ENCODE measurements at places on chromosomes 4 and X.

DNA sequence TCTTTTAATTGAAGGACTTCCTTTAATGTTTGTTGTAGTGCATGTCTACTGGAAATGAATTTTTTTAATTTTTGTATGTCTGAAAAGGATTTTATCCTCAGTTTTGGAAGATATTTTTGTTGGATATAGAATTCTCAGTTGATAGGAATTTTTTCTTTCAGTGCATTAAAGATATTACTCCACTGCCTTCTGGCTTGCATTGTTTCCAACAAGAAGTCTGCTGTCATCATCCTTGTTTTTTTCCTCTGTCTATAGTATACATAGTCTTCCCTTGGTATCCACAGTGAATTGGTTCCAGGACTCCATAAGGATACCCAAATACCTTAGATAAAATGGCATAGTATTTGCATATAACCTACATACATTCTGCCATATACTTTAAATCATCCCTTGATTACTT lies 33.5 kb downstream of the SCD5 start:
- DNase-seq: no peak

DNA sequence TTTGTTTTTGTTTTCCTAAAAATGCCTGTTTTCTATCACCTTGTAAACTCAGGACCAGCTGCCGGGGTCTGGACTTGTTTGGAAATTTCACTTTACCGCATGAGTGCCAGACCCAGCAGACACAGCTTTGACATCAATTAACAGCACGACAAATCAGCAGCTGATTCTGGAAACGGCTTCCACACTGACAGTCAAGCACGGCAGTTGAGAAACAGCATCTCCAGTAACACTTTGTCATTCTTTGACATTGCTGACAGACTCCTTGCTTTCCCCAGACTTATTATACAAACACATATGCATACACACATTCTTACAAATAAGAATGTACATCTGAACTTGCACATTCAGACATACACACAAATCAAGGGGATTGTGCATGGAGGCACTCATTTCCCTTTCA lies 1017.6 kb upstream of the HS3ST1 start:
- DNase-seq: no peak

DNA sequence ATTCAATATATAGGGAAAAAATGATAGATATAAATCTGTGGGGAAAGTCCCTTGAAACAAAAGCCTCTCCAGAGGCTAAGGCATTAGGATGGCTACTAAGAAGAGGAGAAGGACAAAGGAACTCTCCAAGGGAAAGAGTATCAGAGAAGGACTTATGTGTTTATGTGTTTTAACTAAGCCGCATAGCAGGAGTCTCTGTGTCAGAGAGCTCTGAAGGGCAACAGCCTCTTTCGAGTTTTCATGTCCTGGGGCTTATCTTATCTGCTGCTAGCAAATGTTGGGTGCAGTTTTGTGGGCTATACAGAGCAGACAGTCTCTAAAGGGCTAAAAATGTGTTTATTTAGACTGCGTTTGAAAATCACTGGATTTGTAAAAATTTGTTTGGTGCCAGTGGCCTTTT lies 1145.6 kb upstream of the DIAPH2 start:
- DNase-seq: no peak

DNA sequence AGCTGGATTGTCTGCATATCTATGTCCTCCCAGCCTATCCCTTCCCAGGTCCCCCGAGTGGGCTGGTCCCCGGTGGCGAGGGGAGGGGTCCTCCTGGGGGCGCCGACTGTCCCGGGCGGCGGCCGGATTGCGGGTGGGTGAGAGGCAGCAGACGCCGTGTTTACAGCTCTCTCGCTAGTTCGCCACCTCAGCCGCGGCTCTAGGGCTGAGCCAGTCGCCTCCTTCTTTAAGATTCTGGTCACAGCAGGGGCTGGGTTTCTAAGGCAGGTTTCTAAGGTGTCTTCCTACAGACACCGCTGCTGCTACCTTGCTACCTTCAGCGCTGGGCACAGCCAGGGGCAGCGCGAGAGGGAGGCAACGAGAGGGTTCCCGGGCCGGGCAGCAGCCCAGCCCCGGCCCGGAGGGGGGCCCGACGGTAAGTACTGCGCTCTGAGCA lies 57.2 kb downstream of the FRMPD3 start:
- no peak for DNase-seq

DNA sequence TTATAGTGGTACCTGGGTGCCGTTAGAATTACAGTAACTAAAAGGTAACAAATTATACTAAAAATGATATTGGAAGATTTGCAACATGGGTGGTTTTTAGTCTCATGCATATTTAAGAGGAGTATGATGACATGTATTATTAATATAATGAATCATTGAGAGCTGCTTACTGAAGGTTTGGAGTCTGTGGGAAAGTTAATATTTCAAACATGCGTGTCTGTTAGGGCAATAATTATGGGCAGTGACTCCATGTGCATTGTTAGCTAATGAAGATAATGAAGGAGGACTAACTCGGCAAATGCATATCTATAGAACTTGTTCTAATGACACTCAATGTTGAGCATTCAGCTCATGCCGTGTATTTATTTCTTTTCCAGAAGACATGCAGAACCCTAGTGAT lies 47.1 kb downstream of the MTHFD2L start:
- no peak for DNase-seq

DNA sequence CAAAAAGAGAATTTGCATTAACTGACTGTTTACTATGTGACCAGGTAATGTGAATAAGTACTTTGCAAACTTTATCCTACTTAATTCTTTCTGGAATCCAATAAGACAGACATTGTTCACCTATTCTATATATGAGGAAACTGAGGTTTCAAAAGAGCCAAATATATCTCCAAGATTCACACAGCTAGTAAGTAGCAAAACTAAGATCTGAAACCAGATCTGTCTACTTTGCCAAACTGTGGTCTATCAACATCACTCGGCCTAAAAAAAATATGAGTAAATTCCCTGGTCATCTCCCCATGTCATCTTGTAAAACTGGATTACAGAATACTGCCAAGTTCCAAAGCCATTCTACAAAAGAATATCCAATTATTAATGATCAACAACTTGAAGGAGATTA lies 52.8 kb downstream of the ANAPC10 start:
- no peak for DNase-seq

- DNase-seq: no peak
These were observed 124.1 kb upstream of the IGFBP7 start for GRCh38 chr4:57234252-57234775.

DNA sequence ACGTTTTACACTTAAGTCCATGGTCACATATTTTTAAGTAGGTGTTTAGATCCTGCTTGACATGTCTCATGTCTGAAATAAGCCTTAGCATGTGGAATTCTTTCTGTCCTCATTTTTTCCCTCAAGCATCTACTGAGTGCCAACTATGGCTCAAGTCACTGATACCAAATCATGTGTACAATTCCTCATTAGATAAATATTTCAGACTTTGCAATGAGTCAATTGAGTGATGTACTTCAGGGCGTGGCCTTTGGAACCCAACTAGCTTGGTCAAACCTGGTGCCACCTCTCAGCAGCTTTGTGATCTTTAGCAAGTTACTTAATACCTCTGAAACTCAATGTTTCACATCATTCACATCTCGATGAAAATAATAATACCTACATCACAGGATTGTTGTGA lies 12.6 kb upstream of the JADE1 start:
- no peak for DNase-seq

DNA sequence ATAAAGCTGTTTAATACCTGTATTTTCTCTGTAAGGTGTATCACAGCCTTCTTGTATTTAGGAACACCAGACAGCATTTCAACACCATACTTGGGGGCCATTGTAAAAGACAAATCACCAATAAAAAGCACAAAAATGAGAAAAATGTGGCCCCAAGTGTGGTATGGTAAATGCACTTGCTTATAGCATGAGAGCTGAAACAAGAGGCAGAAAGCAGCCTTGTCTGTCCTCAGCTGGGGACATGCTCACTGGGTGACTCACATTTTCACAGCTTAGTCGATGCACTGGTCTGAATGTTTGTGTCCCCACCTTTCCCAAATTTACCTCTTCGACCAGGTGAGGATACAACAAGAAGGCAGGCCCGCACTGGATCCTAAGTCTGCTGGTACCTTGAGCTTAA lies 639.7 kb upstream of the AGA start:
- DNase-seq: no peak

DNA sequence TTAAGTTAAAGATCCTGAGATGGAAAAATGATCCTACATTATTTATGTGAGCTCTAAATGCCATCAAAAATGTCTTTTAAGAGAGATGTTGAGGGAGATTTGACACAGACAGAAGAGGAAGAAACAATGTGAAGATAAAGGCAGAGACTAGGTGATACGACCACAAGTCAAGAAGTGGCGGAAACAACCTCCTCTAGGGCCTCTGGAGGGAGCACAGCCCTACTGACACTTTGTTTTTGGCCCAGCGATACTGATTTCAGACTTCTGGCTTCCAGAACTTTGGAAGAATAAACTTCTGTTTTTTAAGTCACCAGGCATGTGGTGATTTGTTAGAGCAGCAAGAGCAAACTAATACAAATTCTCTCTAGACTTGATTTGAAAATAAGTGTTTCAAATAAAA lies 1216.1 kb downstream of the FSTL5 start:
- DNase-seq: no peak

DNA sequence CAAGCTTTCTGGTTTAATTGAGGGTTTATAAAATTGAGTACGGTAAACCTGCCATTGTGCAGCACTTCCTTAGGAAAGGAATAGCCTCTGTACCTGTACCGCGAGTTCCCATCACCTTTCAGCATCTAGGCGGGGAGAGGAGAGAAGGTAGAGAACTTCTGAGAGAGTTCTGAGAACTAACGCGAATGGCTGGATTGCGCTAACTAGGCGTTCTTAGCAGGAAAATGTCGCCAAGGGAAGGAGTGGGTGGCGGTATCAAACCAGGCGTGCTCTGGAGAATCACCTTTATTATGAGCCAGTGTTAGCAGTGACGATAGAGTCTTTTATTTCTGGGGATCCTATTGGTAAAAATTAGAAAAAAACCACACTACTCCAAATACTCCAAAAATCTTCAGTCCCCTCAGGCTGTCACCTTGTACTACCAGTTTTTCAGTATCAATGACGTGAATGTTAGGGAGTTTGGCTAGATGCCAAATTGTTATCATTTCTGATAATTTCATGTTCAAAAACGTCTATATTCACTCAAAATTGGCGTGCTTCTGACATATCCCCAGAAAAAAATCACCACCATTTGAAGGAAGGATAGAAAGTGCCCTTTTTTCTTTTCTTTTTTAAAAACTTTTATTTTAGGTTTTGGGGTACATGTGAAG lies 1.4 kb downstream of the UGT8 start:
- no peak for DNase-seq

DNA sequence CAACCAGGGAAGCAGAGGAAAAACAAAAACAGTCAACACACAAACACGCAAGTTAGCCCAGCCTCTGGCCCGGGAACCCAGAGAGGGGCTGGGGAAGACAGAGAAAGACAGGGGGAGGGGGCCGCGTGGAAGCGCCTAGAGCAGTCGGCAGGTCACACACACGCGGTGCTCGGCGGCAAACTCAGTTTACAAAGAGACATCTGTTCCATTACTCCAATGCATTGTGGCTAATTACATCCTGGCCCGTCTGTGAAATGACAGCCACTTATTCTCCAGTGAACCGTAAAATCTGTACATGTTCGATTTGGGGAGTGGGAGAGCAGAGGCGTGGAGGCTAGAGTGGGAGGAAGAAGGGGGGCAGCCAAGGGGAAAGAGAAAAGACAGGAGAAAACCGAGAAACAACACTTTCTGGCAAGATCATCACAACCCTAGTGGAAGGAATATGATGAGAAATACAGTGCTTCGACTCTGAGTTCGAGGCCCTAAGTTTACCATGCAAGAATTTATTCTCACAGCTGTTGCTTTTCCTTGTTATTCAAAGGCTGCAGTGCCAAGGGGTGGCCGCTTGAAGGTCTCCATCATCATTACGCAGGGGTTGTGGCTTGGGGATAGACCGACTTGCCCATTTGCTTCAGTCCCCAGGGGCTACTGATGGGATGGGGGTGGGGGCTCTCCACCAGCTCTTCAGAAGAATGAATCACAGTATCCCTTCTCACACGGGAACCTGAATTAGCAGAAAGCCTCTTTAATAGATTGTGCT lies 167.7 kb downstream of the MGST2 start:
- no peak for DNase-seq

- DNase-seq: no peak
These were observed 389.2 kb downstream of the IQCM start for GRCh38 chr4:149426461-149426860.

GRCh38 chr4:21410372-21410771 lies 538.2 kb downstream of the KCNIP4 start:
- no peak for DNase-seq

GRCh38 chr4:75158451-75158850 lies 225.5 kb downstream of the PARM1 start:
- no peak for DNase-seq

DNA sequence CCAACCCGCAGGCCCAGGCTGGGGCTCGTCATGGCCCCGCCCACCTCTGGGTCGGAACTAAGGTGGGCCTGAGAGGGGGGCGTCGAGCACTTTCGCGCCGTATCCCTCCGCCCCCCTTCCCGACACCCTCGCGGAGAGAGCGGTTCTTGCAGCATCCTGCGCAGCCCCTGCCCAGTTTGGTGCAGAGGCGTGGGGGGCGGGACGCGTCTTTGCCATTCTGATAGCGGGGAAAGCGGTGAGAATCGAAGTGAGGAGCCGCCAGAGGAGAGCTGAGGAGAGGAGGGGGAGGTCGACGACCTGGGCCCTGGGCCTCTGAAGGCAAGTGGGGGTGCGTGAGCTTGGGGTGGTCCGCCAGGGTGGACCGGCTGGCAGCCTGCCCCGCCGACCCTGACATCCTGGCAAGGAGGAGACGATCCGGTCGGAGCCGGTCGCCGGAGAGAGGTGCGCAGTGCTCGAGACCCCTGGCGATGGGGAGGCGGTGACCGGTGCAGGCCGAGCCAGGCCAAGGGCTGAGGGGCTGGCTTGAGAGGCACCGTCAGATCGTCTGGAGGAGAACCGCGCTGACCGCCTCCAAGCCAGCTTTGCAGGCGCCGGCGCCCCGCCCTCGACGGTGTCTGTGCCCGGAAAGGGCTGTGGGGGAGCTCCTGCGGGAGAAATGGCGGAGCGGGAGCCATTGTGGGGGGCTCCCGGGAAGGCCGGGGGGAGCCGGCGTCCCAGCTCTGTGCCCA lies 25.5 kb downstream of the GPRASP3 start:
- no peak for DNase-seq

- no peak for DNase-seq
These were observed 28.3 kb upstream of the ALG13 start for GRCh38 chrX:111652719-111653118.

GRCh38 chrX:153875391-153876111 lies 10.4 kb downstream of the L1CAM start:
- peak; percentile 33 for DNase-seq

DNA sequence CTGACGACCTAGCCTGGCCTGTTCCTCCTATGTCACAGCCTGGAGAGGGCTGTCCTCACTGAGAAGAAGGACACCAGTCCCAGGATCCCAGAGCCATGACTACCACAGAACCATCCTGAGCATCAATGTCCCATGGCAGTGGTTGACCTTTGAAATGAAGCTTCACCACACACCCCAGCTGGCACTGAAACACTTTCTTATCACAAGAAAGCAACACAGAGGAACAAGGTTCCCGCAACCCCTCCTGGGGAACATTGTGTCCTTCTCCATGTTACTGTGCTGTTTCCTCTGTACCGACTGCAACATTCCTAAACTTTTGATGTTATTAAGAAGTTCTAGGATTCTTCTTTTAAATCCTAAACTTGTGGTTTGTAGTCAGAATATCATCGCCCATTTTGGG lies 21.2 kb upstream of the FAM156A start:
- no peak for DNase-seq

All from stimulated activated CD8-positive, alpha-beta memory T cell treated with anti-CD3 and anti-CD28 coated beads, Interleukin-15, amount 100 ng/mL, for 48 hours (primary cell).